Stimulated activated CD4-positive, alpha-beta T cell treated with anti-CD3 and anti-CD28 coated beads, TNF-alpha, amount 100 ng/mL, for 24 hours (primary cell): ENCODE measurements at places on chromosomes 3 and 15.

- no peak for DNase-seq
Observed at GRCh38 chr3:16428612-16429011, 84.9 kb downstream of the RFTN1 start.

GRCh38 chr3:95926904-95927501, 887.4 kb upstream of the EPHA6 start:
- DNase-seq, result no peak

GRCh38 chr3:11549580-11550140, 94.1 kb downstream of the VGLL4 start:
- DNase-seq, result no peak

DNA sequence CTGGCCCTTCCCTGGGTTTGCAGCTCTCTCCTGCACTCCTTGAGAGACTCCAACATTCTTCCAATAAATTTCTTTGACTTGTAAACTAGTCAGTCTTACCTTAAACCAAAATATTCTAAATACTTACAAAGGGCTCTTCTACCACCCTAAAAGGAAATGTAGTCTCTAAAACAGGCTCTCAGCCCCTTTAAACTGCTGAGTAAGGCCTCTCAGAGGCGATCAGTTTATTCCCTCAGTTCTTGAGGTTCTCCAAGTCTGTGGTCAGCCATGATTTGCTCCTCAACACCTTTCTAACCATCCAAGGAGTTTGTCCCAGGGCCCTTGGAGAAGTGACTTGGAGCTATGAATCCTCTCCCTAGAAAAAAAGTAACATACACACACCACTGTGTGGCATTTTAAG, 64.8 kb downstream of the WHAMM start:
- DNase-seq, result no peak

DNA sequence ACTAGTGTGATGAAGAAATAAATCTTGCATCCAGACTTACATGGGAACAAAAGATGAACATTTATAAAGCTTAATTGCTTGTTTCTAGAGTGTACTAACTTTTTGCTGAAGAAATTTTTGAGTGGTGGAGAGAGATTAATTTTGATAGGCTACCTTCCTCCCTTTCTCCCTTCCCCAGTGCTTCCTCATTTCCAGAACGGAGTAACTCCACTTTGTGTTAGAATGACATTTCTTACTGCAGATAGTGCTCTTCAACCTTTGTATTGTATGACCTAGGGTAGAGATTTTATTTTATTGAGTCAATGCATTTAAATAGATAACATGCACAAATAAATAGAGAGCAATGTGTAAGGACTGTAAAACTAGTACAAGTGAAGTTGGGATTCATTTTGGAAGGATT, 1.9 kb downstream of the ATP1B3 start:
- no peak for DNase-seq

DNA sequence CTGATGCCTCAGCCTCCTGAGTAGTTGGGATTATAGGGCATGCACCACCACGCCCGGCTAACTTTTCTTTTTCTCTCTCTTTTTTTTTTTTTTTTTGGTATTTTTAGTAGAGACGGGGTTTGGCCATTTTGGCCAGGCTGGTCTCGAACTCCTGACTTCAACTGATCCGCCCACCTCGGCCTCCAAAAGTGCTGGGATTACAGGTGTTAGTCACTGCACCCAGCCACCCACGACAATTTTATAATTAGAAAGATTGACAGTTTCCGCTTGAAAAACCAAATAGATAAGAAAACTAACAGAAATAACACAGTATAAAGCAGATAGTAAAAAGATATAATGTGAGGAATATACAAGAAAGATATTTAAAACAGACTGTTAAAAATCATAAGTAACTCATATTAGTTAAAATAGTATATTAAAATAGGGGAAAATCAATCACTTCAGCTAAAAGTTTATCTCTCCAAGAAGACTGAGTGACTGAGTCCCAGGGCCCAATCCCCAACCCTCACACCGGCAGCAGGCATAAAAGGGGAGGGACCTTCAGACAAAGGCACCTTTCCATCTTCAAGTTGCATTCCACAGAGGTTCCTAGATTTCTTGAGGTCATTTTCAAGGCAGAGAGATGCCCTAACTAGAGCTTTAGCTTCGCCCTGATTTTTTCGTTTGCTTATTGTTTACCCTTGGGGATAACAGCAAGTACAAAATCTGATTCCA, 1.4 kb upstream of the WHAMM start:
- DNase-seq, result no peak

DNA sequence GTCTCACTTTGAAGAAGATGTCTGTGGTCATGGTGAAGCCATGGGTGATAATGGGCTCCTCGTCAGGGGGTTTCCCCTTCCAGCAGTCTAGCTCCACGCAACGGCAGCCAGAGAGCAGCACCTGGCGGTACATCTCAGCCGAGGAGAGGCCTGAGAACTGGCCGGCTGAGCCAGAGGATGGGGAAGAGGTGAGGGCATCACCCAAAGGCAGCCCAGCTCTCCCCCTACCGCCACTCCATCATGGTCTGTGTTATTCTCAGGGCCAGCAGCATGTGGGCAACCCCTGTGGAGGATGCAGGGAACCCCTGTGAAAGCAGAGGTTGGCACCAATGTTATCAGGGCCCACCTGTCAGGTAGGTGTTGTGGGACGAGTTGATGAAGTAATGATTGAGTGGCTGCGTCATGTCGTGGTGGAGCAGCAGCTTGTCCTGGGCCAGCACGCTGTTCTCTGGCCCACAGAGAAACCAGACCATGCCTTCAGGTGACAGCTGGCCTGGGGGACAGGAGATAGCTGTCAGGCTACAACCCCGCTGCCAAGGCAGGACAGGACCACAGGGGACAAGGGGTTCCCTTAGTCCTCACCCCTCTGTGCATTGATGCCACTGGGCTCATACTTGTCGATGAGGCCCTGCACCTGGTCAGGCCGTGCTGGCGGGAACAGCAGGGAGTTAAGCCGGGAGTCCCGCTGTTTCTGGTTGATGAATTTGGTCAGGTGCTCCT, 9.4 kb downstream of the PLCB2 start:
- no peak for DNase-seq

- no peak for DNase-seq
Observed at GRCh38 chr3:133089906-133090485, 51.8 kb downstream of the TMEM108 start.

DNA sequence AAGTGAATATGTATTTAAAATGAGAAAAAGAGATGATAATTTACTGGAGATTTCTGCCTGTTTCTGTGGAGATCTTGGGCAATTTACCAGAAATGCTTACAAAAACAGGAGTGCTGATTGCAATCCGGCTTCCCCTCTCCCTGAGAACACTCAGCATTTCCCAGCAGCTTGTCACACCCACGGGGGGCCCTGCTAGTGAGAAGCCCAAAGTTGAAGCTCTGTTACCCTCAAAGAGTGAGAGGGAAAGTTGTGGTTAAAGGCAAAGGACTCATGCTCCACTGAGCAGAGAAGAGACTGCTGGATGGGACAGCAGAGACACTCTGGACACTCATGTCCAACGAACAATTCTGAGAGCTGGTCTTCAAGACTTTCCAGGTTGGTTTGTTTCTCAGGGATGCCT, 2.9 kb downstream of the MCTP2 start:
- peak; percentile 59 for DNase-seq

DNA sequence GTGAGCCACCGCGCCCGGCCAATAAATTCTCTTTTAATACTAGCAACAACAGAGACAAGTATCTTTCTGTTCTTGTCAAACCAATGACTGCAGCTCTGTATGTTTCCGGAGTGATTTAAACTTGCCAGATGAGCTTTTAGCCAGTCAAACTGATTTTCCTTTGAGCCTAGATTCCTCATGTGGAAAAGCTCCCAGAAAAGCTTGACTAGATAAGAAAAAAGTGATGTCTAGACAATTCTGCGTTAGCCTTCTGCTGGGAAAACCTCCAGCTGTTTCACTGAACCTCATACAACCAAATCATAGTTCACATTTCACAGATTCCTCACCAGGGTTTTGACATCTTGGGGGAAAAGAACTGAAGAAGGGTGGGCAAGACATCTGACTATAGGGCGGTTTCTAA, 78.6 kb downstream of the MAGI1 start:
- DNase-seq, result no peak

- DNase-seq, result no peak
Observed at GRCh38 chr3:30952786-30953185, 58.3 kb upstream of the GADL1 start.

DNA sequence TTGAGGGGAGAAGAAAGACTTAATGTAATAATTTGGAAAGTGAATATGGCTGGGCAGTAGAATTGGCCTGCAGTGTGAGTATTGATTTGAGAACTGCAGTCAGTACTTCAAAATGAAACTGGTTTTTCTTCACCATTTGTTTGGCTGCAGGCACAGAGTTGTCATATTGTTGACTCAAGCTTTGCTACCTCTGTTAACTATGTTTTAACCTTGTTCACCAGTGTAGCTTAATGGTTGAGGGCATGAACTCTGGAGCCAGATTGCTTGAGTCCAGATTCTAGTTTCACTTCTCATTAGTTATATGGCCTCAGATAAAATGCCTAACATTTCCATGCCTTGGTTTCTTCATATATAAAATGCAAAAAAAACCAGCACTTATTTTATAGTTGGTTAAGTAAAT, 64.1 kb downstream of the CFAP44 start:
- DNase-seq, result no peak

DNA sequence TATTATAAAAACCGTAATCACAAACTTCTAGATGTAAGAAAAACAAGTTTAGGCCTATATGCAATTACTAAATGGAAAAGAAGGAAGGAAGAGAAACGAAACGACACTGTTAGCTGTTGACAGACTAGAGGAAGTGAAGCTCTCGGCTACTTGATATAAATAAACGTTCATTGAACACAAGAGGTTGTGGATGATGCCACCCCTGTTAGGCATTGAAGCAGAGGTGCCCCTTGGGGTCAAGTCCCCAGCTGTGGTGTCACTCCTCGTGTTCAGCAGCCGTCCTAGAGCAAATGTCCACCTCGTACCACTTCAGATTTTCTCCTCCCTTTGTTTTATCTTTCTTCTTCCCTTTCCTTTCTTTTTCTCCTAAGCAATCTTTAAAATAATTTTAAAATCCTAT, 146.5 kb upstream of the UBE2E1 start:
- no peak for DNase-seq

DNA sequence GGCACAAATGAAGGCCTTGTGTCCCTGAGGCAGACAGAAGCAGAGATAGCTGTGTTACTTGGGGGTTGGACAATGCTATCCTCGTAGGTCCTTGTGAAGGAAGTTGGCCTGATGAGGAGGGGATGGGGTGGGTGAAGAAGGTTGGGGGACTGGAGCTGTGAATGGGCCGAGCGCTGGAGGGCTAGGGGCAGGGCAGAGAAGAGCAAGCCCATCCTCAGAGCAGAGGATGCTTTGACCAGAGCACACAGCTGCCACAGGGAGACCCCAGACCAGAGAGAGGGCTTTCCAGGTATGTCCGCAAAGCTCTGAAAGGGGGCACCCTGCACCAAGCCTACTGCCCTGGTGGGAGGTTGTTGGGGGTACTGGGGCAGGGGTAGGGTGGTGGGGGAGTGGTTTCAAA, 5.7 kb upstream of the TBC1D2B start:
- DNase-seq, result no peak

DNA sequence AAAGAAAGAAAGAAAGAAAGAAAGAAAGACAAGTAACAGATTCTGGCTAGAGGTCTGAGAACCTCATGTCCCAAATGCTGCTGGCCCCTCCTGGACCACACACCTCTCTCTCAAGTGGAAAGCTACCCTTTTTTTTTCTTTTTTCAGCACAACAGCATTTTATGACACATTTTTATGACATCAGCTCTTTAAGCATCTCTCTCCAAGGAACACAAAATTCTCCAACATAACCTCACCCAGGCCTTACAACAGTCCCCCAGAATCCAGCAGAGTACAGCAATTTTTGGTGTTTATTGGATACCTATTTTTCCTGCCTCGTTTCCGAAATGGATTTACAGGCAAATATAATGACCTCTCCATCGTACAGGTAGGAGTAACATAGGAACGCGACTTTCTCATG, 11.2 kb upstream of the NTRK3 start:
- DNase-seq, result no peak

DNA sequence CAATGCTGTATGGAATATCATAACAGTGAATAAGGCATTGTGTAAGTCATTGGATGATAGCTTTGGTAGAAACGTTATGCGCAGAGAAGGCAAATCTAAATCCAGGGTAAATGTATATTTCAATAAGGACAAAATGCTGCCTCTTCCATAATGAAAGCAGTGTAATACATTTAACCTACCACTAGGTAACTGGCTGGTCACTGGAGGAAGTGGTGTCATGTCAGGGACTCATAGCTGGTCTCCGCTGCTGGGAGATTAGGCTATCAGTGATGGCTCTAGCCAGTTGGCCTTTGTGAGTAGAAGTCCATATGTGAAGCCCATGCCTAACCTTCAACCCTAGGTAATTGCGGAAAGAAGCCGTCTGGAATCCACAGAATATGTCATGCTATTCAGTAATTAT, 140.9 kb downstream of the NLGN1 start:
- no peak for DNase-seq

DNA sequence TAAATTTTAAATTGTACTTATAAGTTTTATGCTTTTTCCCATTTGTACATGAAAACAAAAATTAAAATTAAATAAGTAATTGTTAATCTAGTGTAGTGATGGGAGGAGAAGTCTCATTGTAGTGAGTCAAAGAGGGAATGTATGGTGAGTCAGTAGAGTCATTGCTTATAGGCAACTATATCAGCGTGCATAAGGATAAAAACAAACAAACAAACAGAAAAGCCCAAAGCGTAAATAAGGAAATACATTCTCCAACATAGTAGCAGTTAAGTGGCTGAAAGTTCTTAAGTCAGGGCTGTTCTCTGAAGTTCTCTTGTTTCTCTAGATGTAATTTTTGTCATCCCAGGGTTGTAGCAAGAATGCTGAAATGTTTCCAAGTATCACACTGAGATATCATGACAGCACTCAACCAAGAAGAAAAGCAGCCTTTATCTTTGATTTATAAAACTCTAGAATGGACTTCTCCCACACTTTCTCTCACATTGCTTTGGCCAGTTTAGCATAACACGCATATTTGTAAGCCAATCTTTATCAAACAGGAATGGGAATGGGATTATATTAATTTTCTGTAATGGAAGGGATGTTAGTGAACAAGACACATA, 184.1 kb upstream of the TP63 start:
- DNase-seq, result no peak

DNA sequence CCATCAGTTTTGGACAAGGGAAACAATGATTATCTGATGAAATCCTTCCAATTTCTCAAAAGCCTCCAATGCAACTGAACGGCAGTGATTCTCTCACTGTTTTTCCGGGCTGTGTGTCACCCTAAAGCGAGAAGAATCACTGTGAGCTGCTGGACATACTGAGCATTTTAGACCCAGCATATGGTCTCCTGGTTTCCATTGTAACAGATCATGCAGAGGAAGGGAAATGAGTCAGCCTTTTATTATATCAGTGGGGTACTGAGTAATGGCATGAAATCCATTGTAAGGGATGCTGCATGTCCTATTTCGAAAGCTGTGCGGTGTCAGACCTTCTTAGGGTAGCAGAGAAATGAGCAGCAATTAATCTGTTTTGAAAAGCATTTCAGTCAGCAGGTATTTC, 287.1 kb downstream of the IL5RA start:
- no peak for DNase-seq

GRCh38 chr3:111156517-111156916, 84.9 kb downstream of the NECTIN3 start:
- no peak for DNase-seq
